A673 (cell line): ENCODE measurements at places on chromosomes 6 and 20. TPM values are rescaled to one million over a fixed set of nuclear protein-coding genes. Genes with fewer than 3 reads are reported as not detected.

XKR7 gene
- total RNA-seq: 0.04 TPM in 1 of 2 replicates, not detected in the other

C4B gene
- total RNA-seq: 2.2 and 2.3 TPM in 2 replicates

IL20RA gene
- not detected in 2 replicates for total RNA-seq

DNA sequence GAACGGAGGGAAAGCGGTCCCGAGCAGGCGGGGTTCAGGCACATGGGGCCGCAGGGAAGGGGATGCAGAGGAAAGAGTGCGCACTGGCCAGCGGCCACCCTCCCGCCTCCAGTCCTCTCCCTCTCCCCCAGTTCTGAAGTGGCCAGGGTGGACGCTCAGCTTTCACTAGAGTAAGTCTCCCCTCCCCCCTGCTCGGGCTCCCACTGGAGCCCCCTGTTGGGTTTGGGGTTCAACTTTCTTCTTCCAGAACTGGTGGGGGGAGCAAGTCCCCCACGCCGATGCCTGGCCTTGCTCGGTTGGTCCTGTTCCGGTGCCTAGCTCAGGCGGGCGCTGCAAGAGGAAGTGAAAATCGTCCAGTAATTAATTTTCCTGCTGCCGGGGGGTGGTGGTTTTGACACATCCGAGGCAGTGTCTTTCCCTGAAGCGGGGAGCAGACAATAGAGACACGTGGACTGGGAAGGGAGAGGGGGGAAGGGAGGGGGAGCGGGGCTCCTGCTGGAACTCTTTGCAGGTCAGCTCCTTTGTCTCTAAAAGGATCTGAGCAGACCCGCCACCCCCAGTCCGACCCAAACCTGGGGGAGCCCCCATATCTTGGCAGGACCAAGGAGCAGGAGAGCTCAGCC is 824 bp upstream of the SCRT2 start:
- H3K36me3 ChIP-seq: no peaks in the 10 kb centered on the region
- DNase-seq: peak; percentile 22
- H3K4me1 ChIP-seq: peaks cover 12% of the 10 kb centered on the region

GRCh38 chr20:24018796-24019195 is 30.2 kb upstream of the GGTLC1 start:
- no peaks in the 10 kb centered on the region for H3K36me3 ChIP-seq
- H3K27me3 ChIP-seq: peaks cover 4% of the 10 kb centered on the region
- H3K27ac ChIP-seq: no peak overlapping the region

DNA sequence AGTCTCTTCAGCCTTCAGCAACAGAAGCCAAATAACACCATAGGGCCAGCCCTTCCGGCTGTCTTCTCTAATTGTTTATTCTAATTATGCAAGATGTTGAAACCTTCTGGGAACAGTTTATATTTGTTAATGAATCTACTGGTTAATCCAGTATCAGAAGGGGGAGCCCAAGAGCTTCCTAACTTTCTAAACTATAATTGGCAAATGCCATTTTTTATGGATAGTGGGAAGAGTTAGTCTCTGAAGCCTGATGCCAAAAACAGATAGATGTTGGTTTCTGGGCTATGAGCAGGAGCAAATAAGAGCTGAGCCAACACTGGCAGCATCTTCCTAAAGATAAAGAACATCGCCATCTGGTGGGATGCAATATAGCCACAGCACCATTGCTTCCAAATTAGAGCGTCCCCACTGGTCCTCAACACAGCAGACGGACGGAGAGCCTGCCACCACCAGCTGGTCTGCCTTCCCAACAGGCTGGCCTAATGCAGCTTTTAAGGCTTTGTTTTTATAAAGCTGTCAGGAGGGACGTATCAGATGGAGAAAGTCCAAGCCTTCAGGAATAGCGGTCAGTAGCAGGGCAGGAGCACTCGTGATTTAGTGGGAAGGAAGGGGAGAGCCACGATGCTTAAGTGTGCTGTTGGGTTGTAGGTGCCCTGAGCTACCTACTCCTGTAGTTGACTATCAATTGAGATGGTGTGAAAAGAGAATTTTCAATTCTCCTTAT is 118.8 kb downstream of the RALGAPA2 start:
- H3K4me1 ChIP-seq: no peaks in the 10 kb centered on the region
- H3K36me3 ChIP-seq: no peaks in the 10 kb centered on the region
- H3K27me3 ChIP-seq: no peaks in the 10 kb centered on the region

DNA sequence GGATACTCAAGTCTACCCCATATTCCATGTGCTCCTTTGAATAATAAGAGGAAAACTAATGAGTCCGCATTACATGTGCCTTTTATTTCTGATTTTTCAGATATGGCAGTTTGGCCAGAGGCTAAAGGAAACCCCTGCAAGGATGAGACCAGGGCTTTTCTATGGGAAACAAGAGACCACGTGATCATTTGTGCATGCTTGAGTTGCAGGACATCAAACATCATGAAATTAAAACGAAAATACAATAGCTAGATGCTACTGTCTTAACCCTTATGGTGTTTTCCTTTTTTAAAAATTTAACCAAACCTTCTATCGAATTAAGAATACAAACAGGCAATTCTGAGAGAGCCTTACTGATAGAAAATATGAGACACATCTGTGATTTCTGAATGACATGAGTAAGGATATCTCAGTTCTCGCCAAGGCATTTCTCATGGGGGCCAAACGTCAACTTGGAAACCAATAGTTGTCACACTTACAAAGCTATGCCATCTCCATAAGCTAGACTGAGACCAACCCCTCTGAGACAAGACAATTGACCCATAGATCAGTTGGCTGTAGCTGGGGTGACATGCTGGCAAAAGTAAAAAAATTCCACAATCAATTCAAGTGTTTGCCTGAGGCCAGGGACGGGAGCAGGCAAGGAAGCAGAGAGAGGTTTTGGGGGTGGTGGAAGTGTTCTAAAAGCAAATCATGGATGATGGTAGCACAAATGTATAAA is 52.8 kb downstream of the RIPOR2 start:
- no peak overlapping the region for H3K27ac ChIP-seq
- H3K36me3 ChIP-seq: no peaks in the 10 kb centered on the region
- H3K4me1 ChIP-seq: no peaks in the 10 kb centered on the region
- H3K27me3 ChIP-seq: no peaks in the 10 kb centered on the region

- H3K4me1 ChIP-seq: peaks cover 73% of the 10 kb centered on the region
- H3K4me3 ChIP-seq: no peak overlapping the region
Measured at GRCh38 chr20:17171746-17172280, 55.0 kb upstream of the PCSK2 start.
